ENCODE measurements at places on chromosomes 3 and 15. TPM values are rescaled to one million over a fixed set of nuclear protein-coding genes. Genes with fewer than 3 reads are reported as not detected.

The POMGNT2 gene
- 9.5 TPM for total RNA-seq

GRCh38 chr3:195540511-195540910, 2.6 kb downstream of the PPP1R2 start:
- DNase-seq, result no peak

DNA sequence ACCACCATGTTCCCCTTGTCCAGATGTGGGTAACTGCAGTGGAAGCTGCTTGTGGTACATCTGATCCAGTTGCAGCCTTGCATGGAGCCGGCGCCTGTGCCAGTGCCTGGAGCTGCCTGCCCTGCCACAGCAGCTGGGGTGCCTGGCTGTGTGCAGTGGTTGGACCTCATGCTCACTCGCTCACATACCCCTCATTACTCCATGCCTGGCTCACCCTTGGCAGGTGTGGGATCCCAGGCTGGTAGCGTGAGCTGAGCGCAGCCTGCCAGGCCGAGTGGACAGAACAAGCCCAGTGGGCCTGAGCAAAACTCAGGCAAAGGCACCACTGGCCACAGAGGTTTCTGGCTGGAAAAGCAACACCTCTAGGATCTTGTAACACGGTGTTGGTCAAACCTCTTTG, 35.7 kb downstream of the ROPN1B start:
- no peak for DNase-seq

DNA sequence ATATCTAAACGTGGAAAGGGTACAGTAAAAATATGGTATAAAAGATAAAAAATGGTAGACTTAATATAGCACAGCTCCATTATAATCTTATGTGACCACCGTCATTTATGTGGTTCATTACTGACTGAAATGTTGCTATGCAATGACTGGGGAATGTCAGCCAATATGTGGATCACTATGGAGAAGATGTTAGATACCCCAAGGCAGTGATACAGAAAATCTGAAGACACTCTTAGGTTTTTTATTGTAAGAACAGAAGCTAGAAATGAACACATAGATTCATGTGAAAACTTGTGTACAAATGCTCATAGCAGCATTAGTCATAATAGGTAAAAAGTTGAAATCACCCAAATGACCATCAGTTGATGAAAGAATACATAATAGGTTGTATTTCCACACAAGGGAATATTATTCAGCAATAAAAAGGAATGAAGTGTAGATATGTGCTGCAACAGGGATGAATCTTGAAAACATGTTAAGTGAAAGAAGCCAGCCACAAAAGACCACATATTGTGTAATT, 18.4 kb downstream of the MEF2A start:
- DNase-seq, result no peak

The CSTA gene
- 0.37 TPM for total RNA-seq

DNA sequence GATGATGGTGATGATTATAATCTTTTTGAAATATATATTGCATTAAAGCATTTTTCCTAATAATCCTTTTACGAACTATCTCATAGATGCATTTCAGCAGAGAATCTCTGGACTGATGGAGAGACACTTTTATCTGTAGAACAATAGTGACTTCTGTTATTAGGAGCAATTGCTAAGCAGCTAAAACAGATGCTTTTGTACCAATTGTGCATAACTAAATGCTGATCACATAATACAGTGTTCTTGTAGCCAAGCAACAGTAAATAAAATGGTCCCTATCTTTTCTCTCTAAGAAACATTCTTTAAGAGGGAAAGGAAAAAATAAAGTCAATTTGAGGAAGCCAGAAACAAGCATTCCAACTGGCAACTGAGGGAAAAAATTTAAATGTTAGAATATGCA, 405.8 kb upstream of the GOLIM4 start:
- no peak for DNase-seq

GRCh38 chr3:63966007-63966406, 53.8 kb upstream of the SCAANT1 start:
- DNase-seq, result no peak

The REC114 gene
- not detected for total RNA-seq

DNA sequence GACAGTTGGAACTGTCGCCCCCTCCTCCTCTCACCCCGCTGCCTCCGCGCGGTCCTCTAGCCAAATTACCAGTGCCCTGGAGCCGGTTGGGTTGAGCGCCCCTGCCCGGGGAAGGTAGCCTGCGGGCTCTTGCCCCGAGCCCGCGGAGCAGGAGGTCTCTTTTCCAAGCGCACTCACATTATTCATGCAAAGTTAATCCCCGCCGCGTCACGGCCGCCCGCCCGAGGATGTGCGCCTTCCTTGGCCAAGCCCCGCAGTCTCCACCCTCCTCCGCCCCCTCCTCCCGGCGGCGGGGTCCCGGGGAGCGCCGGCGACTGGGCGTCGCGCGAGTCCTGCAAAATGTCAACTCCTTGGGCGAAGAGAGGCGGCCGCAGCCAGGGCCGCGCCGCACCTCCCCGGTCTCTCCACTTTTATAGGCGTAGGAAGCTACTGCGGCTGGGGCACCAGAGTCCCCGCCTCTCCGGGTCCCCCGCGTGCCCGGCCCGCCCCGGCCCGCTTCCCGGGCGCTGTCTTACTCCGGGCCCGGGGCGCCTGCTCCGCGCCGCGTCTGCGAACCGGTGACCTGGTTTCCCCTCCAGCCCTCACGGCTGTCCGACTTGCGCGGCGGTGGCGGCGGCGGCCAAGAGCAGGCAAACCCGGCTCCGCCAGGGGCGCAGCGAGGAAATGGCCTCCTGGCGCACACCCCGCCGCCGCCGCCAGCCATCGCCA, at the start of gene THRB:
THRB (minus strand) TSS at position 233 of the 708 bp plus-strand sequence.
- DNase-seq, result no peak

The LEKR1 gene
- 0.52 TPM for total RNA-seq

- DNase-seq, result no peak
Measured at GRCh38 chr3:62839748-62840147, 35.5 kb downstream of the CADPS start.

DNA sequence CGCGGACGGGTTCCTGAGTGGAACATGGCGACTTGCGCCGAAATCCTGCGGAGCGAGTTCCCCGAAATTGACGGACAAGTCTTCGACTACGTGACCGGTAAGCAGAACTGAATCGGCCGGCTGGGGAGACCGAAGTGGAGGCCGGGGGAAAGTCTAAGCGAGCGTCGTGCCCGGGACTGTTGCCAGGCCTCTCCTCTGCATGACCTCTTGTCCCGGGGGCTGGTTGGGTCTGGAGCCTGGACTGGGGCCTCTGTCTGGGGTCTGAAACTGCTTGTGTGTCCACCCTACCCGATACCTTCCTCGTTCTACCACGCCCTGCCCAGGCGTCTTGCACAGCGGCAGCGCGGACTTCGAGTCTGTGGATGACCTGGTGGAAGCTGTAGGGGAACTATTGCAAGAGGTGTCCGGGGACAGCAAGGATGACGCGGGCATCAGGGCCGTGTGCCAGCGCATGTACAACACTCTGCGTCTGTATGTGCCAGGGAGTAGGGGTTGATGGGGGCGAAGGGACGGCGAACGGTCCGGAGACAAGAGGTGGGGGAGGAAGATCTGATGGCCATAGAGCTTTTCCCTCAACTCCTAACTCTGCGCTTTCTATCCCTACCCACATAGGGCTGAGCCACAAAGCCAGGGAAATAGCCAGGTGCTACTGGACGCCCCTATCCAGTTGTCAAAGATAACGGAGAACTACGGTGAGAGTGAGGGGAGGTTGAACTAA, at the start of gene ABCF3:
ABCF3 (plus strand) TSS at position 16 of the 718 bp plus-strand sequence; CDS start at position 25, 9 bp downstream.
- peak; percentile 33 for DNase-seq

Data from HFFc6 (cell line).